Pancreas (tissue), 10 donors: ENCODE measurements at places on chromosomes 1 and 21.

- DNase-seq, result no peak
Observed at GRCh38 chr1:184457500-184457899, 70.7 kb downstream of the C1orf21 start.

DNA sequence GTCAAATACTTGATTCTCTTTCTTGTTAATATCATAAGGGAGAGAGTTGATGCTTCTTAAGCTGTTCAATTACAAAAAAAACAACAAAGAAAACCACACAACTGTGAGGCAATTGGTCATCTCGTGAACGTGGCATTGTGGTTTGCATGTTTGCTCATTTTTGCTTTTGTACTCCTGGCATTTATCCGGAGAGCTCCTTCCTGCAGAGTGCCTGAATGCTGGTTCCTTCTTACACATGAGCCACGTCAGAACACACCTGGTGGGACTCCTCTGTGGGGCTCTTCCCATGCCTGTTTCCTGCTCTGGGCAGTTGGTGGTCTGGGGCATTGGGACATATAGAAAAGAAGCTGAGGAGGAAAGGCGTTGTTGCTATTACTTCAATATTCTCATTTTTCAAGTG lies 25.7 kb downstream of the KCNK1 start:
- no peak for DNase-seq

GRCh38 chr1:207752456-207752998 lies 673 bp downstream of the CD46 start:
- peak; percentile 74 for DNase-seq

- DNase-seq, result peak; percentile 41
Observed at GRCh38 chr1:205430696-205431305, 8.9 kb upstream of the LEMD1 start.

DNA sequence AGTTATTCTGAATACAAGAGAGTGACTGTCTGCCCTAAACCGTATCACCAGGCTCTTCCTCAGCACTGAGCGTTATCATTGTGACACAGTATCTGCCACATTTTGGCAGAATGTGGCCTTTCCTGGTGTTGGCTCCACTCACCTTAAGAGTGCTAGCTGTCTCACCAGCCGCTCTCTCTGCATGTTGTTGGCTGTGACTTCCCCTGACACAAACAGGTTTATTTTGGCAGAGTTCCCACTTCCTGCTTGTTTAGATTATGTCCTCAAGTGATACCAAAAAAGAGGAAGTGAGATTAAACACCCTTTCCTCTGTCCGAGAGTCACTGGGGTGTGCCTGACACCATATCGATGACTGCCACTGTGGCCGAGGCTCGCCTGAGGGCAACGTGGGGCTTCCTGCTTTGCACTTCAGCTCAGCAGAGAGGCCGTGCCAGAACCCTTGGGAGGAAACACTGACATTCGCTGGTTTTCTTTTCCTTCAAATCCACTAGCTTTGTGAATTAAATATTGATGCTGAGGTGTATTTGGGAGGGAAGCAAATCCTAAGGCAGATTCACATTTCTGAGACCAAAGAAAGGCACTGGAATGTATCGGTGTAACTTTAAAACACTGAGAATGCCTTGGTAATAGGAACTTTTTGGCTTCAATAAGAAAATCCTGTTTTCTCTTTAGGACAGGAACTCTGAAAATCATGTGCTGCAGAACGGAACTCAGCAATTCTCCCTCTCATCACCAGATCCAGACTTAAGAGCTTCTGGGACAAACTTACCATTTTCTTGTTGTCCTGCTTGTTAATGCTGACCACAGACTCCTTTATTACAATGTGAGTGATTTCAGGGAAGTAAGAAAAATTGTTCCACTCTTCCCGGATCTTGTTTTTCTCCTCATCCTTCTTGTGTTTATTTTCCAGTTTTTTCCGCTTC lies 102.1 kb downstream of the JAK1 start:
- no peak for DNase-seq

DNA sequence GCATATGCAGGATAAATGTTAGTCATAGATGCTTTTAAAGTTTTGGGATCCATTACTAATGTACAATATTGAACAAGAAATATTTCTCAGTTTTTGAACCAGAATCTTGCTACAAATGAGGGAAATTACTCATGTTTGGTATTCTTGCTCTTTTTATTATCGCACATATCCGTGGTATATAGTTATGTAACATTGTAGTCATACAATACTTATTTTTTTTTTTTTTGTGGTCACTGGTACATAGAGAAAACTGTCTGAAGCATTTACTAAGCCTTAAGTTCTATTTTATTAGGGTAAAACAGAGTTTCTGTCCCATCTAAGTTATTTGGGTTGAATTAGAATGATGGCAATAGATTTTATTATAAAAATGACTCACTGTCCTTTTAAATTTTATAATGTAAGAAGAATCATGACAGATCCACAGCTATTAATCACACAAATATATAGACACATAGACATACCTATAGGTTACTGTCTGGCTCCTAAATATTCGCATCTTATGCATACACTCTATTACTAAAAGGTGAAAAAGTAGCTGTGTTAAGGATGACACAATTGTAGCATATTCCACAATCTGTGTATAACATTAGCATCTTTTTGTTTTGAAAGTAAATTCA lies 18.0 kb upstream of the PRKAA2 start:
- no peak for DNase-seq

DNA sequence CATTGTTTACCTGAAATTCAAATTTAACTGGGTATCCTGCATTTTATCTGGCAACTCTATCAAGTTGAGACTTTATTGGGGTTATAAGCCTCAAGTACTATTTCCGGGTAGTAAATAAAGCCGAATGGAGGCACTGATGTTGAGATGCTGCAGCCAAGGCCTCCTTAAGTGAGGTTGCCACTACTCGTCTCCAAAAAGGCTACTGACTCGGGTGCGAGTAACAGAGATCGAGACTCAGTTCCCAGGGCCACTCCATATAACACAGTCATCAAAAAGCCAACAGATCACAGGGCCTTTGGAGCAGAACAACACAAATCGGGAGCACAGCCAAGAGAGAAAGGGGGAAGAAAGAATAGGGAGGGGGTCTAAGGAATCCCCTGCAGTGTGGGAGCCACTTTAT lies 524 bp downstream of the COPA start:
- DNase-seq, result no peak

DNA sequence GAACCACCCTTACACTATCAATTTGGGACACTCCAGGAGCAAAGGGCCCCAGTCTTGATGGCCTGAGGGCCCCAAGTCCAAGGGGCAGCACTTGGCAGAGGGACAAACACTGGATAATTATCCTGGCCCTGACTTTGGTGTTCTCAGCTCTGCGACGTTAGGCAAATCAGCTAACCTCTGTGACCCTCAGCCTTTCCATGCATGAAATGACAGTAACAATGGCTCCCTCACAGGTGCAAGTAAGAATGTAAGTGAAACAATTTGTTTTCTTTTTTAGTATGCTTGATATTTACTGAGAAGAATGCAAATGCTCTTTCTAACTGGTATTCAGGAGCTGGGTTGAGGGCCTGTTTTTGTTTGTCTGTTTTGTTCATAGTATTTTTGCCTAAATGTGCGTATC lies 61.6 kb upstream of the PRDX6 start:
- DNase-seq, result no peak

GRCh38 chr1:201945863-201946223 lies 505 bp downstream of the LMOD1 start:
- no peak for DNase-seq

DNA sequence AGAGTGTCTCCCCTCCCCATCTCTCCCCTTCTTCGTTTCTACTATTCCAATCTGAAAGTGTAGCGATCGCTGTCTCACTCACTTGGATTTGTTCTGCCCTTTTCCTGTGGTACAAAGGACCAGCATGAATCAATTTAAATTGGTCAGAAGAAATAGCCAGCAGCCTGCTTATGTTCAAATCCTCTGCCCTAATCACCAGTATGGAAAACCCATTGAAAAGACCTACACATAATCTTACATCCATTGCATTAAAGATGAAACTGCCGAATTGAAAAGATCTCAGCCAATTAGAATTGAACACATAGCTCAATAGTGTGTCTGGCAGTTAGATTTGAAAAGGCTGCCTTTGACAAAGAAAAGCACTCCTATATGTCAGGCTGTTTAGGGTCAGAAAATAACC lies 122.6 kb downstream of the TNNI3K start:
- no peak for DNase-seq

- DNase-seq, result peak; percentile 88
Observed at GRCh38 chr1:9455487-9456234, 83.6 kb upstream of the SLC25A33 start.

DNA sequence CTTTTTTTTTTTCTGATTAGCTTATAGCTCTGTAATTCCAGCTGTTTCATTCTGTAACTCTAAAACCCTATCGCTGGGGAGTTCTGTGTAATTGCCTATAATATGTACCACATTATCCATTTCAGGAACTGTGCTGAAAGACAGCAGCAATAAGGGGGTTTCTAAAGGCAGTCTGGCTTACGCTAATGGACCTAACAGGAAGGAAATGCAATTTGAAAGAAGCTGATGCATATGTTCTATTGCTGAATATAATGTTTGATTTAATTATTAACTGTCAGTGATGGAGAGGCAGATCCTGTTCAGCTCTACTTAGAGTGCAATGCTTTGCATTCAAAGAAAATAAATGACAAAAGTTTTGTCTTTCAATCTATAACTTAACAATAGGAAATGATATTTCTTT lies 209.4 kb upstream of the SNX7 start:
- DNase-seq, result no peak

DNA sequence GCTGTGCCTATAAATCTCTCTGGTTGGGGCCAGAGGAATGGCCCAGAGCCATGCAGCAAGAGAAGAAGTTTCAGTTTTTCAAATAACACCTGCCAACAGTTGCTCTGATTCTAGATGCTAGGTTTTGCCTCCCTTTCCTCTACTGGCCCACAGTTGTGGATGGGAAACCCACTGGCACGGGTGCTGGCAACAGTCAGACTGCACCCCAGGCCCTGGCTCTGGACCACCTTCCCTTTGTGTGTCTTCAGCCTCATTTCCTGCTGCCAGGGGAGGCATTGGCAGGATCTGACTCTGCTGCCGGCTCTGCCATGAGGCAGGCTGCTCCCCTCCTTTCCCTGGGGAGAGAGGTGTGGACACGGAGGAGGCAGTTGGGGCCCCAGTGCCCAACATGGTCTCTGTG lies 142.0 kb downstream of the IGSF21 start:
- DNase-seq, result no peak

DNA sequence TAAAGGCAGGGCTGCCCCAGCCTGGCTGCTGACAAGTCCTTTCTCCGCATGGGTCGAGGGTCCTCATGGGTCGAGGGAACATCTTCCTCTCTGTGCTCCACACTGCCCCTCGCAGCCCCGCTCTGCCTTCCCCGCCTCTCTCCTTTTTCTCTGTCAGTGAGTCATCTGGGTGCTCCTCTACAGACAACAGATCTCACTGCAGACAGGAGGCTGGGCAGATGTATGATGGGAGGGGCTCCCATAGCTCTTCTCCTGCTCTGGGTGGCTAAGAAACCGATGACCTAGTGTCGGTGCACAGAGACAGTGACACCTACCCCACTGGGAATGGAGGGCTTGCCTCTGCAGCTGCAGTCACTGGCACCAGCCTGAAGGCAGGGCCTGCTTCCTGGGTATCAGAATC lies 5.5 kb downstream of the KCNA10 start:
- no peak for DNase-seq

DNA sequence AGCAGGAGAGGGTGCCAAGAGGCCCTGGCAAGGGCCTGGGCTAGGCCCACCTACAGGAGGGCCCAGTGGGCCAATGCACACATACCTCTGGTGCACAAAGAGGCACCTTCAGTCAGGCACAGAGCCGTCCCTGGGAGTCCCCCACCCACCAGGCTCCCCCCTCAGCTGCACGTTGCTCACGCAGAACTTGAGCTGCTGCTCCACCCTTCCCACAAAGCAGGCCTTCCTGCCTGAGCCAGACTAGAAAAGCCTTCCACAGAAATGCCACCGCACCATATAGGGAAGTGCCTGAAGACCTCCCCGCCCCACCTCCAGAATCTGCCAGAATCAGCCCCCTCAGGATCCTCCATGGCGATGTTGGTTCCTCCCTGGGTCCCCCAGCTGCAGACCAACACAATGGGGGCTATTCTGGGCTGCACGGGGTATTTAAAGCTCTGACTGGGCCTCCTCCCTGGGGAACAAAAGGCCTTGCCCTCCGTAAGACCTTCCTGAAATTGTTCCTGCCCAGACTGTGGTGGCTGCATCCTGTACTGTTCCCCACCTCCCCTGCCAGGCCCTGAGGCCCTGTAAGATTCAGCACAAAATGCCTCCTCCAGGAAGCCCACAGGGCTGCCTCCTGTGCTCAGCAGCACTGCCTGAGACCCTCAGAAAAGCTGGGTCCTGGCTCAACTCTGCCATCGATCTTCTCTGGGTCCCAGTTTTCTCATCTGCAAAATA lies 27.2 kb downstream of the HSPG2 start:
- no peak for DNase-seq

DNA sequence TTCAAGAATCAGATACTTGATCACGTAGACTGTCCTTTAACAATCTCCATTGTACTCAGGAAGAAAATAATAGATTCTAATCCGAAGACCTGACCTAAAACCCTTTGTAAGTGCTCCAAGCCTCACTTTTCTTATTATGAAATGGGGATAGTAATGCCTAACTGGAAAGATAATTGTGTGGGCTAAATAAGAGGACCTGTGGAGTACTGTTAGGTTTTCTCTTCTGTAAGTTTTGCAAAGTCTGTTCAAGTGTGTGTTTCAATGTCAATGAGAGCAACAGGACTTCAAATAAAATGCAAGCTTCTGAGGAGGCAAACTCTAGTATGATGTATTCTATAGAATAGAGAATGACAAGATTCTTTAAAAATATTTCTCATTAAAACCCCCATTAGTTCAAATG lies 348.6 kb downstream of the USP25 start:
- DNase-seq, result no peak

GRCh38 chr1:233261206-233261605 lies 34.3 kb downstream of the PCNX2 start:
- DNase-seq, result no peak

GRCh38 chr1:234239515-234239914 lies 133.7 kb upstream of the COA6 start:
- DNase-seq, result no peak

DNA sequence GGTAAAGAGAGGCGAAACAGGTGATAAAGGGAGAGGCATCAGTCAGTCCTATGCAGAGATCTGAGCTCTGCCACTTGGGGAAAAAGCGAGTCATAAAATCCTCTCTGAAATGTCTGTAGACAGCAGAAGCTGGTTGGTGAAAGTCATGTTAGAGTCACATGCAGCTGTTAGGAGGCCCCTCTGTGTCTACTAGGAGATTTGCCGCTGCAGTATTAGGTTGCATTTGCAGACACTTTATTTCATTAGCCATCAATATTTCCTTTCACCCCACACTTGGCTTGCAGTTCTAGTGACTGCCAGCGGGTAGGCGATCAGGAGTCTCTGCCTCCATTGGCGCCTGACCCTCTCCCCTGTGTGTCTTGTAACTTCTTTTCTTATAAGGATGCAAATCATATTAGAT lies 16.2 kb downstream of the ATP1A4 start:
- no peak for DNase-seq

- peak; percentile 27 for DNase-seq
Observed at GRCh38 chr21:38505654-38506523, 7.6 kb upstream of the ERG start.
